Osteocyte (in vitro differentiated cells): ENCODE measurements at places on chromosomes 2 and 18.
A peak's percentile ranks its signal among the peaks of the same experiment; 100 is the strongest.

DNA sequence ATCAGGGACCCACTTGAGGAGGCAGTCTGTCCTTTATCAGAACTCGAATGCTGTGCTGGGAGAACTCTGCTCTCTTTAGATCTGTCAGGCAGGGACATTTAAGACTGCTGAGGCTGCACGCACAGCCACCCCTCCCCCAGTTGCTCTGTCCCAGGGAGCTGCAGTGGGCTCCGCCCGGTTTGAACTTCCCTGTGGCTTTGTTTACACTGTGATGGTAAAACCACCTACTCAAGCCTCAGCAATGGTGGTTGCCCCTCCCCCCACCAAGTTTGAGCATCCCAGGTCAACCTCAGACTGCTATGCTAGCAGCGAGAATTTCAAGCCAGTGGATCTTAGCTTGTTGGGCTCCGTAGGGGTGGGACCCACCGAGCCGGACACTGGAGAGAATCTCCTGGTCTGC lies 11.8 kb upstream of the LHCGR start:
- H3K36me3 ChIP-seq = no peaks in the 10 kb centered on the region
- H3K4me1 ChIP-seq = no peaks in the 10 kb centered on the region
- H3K4me3 ChIP-seq = no peak overlapping the region
- H3K27ac ChIP-seq = no peak overlapping the region

GRCh38 chr2:29317077-29317517 lies 201.9 kb downstream of the CLIP4 start:
- H3K36me3 ChIP-seq = no peaks in the 10 kb centered on the region
- H3K27me3 ChIP-seq = peaks cover 18% of the 10 kb centered on the region
- H3K4me3 ChIP-seq = no peak overlapping the region
- H3K27ac ChIP-seq = no peak overlapping the region

GRCh38 chr18:76495435-76496193 lies 572 bp upstream of the ZNF516 start:
- peaks cover 14% of the 10 kb centered on the region for H3K4me1 ChIP-seq
- no peak for DNase-seq
- no peaks in the 10 kb centered on the region for H3K36me3 ChIP-seq
- H3K4me3 ChIP-seq = peak overlapping the region; percentile 81
- H3K27ac ChIP-seq = peak overlapping the region; percentile 69
- H3K27me3 ChIP-seq = no peaks in the 10 kb centered on the region

DNA sequence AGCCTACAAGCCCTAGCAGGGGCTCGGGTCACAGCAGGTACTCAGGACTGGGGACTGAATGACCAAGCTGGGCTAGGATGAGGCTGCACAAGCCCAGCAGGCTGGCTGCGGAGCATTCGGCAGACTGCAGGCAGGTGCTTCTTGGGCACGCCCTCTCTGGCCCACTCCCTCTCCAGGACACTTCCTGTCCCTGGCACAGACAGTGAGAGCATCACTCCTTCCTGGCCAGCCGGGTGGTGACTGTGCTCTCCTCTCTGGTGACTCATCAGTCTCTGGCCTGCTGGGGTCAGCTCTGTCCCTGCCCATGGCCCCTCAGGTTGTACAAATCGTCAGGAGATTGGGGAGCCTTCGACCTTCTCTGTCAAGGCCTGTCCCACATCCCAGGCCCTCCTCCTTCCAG lies 22.5 kb downstream of the C1QL2 start:
- H3K27ac ChIP-seq = no peak overlapping the region
- no peak overlapping the region for H3K4me3 ChIP-seq
- H3K27me3 ChIP-seq = peaks cover 21% of the 10 kb centered on the region
- DNase-seq = no peak
- no peaks in the 10 kb centered on the region for H3K36me3 ChIP-seq

- no peaks in the 10 kb centered on the region for H3K4me1 ChIP-seq
- no peak for DNase-seq
- no peak overlapping the region for H3K27ac ChIP-seq
- H3K27me3 ChIP-seq = peaks cover 10% of the 10 kb centered on the region
- H3K36me3 ChIP-seq = no peaks in the 10 kb centered on the region
Observed at GRCh38 chr2:240725671-240726070, 34.0 kb downstream of the AQP12A start.

- no peak overlapping the region for H3K27ac ChIP-seq
- peak overlapping the region; percentile 71 for H3K4me3 ChIP-seq
- DNase-seq = no peak
- H3K4me1 ChIP-seq = peaks cover 23% of the 10 kb centered on the region
- no peaks in the 10 kb centered on the region for H3K36me3 ChIP-seq
Observed at GRCh38 chr2:241882091-241882625, 12.6 kb downstream of the RTP5 start.

DNA sequence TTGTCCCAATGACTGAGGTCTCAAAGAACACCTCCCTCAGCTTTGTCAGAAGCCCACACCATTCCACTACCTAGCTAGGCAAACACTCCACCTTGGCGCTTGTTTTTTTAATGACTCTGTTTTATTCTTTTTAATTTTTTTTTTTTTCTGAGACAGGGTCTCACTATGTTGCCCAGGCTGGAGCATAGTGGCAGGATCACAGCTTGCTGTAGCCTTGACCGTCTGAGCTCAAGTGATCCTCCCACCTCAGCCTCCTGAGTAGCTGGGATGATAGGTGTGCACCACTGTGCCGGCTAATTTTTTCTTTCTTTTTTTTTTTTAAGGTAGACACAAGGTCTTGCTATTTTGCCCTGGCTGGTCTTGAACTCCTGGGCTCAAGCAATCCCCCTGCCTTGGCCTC lies 101.9 kb downstream of the SLC25A12 start:
- H3K4me3 ChIP-seq = no peak overlapping the region
- no peak for DNase-seq
- H3K27me3 ChIP-seq = no peaks in the 10 kb centered on the region
- peaks cover 20% of the 10 kb centered on the region for H3K4me1 ChIP-seq
- no peak overlapping the region for H3K27ac ChIP-seq

- H3K27ac ChIP-seq = no peak overlapping the region
- H3K4me1 ChIP-seq = no peaks in the 10 kb centered on the region
- H3K4me3 ChIP-seq = no peak overlapping the region
Observed at GRCh38 chr18:32530947-32531651, 60.4 kb upstream of the GAREM1 start.

- H3K4me3 ChIP-seq = no peak overlapping the region
- H3K27ac ChIP-seq = no peak overlapping the region
- peaks cover 8% of the 10 kb centered on the region for H3K4me1 ChIP-seq
- H3K27me3 ChIP-seq = no peaks in the 10 kb centered on the region
- no peaks in the 10 kb centered on the region for H3K36me3 ChIP-seq
Observed at GRCh38 chr2:222827417-222827816, 33.4 kb upstream of the ACSL3 start.

- no peak overlapping the region for H3K4me3 ChIP-seq
- H3K27ac ChIP-seq = no peak overlapping the region
- no peaks in the 10 kb centered on the region for H3K4me1 ChIP-seq
- no peaks in the 10 kb centered on the region for H3K27me3 ChIP-seq
- no peaks in the 10 kb centered on the region for H3K36me3 ChIP-seq
Observed at GRCh38 chr2:139854769-139855483, 1074.7 kb upstream of the NXPH2 start.

GRCh38 chr2:159640176-159640575 lies 23.8 kb upstream of the BAZ2B start:
- H3K27ac ChIP-seq = peak overlapping the region; percentile 5
- no peaks in the 10 kb centered on the region for H3K27me3 ChIP-seq
- H3K36me3 ChIP-seq = peaks cover 11% of the 10 kb centered on the region

DNA sequence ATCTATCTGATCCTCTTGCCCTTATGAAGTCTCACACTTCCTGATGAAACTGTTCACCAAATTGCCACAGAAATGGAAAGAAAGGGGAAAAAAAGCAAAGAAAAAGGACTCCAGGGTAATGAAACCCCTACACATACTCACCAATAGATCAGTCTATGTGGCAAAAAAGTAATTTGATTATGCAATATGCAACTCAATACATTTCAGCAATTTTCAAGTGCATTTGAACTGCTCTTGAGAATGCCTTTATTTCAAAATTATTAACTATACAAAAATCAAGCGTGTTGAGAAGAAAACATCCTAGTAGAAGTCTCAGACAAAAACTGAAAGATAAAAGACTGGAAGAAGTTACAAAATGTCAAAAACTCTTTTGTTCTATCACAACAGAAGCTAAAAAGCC lies 32.2 kb upstream of the PTPN4 start:
- H3K36me3 ChIP-seq = no peaks in the 10 kb centered on the region
- H3K27ac ChIP-seq = no peak overlapping the region
- H3K4me3 ChIP-seq = no peak overlapping the region
- peaks cover 22% of the 10 kb centered on the region for H3K27me3 ChIP-seq
- H3K4me1 ChIP-seq = peaks cover 2% of the 10 kb centered on the region
- DNase-seq = no peak

DNA sequence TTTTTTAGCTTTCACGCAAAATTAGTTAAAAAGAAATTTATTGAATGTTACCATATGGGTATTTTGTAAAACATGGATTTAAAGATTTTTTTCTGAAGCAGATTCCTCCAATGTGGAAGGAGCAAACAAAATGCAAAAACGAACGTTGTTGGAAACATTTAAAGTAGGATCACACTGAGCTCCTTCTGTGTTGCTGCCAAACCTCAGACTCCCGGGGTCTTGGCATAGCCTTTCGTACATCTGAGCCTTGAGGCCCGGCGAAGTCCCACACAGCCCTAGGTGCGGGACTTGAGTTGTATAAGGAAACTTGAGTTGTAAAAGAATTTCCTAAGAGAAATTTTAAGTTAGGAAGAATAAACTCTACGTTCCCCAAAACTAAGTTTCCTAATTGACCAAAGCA lies 52.0 kb upstream of the CD226 start:
- no peak overlapping the region for H3K27ac ChIP-seq
- peaks cover 7% of the 10 kb centered on the region for H3K36me3 ChIP-seq
- H3K4me1 ChIP-seq = peaks cover 41% of the 10 kb centered on the region
- H3K27me3 ChIP-seq = no peaks in the 10 kb centered on the region

DNA sequence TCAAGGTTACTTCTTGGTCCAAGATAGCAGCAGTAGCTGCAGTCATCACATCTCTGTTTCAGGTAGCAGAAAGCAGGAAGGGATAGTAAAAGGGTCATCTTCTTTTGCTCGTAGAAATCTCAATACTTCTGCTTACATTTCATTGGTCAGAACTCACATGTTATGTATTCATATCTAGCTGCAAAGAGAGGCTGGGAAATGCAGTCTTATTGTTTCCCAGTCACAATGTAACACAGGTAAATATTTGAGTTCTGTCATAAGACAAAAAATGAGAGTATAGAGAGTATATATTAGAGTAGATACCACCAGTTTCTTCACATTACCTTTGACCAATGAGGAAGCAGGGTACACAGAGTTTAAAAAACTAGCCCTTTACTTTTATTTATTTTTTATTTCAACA lies 132.4 kb upstream of the ITGA6 start:
- DNase-seq = no peak
- no peak overlapping the region for H3K27ac ChIP-seq
- peaks cover 12% of the 10 kb centered on the region for H3K27me3 ChIP-seq
- H3K4me1 ChIP-seq = peaks cover 2% of the 10 kb centered on the region
- H3K36me3 ChIP-seq = no peaks in the 10 kb centered on the region
- H3K4me3 ChIP-seq = no peak overlapping the region

DNA sequence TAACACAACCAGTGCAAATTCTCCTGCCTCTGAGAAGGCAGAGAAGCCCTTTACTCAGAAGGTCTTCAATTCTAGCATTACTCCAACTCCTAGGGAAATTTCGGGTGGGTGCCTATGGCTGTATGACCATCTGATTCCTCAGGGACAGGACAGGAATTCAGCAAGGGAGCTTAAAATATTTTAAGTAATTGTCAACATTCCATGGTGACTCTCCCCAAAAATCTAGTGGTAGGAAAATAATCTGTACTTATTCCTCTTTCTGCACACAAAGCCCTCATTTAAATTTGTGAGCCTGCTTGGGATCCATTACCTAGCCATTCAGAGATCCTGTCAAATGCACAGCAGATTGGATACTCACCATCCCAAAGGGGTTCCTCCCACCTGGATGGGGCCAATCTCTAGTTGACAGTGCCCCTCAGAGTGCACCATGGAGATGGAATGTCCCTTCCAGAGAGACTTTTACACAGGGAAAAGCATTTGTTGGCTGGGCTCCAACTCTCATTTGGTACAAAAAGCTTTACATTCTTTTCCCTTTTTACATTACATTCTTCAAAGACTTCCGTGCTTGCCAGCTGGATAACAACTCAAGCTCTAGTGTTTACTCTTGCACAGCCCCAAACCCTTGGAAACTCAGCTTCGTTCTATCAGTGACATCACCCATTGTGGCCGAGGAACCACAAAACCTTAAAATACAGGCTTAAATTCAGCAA lies 3.1 kb upstream of the TMEM150A start:
- peak overlapping the region; percentile 70 for H3K27ac ChIP-seq
- no peaks in the 10 kb centered on the region for H3K27me3 ChIP-seq
- peaks cover 12% of the 10 kb centered on the region for H3K36me3 ChIP-seq
- peaks cover 55% of the 10 kb centered on the region for H3K4me1 ChIP-seq
- no peak for DNase-seq

- H3K4me1 ChIP-seq = peaks cover 30% of the 10 kb centered on the region
- no peak overlapping the region for H3K4me3 ChIP-seq
- no peak for DNase-seq
- H3K27me3 ChIP-seq = no peaks in the 10 kb centered on the region
- H3K36me3 ChIP-seq = no peaks in the 10 kb centered on the region
Observed at GRCh38 chr2:74849228-74849892, 15.4 kb downstream of the HK2 start.

DNA sequence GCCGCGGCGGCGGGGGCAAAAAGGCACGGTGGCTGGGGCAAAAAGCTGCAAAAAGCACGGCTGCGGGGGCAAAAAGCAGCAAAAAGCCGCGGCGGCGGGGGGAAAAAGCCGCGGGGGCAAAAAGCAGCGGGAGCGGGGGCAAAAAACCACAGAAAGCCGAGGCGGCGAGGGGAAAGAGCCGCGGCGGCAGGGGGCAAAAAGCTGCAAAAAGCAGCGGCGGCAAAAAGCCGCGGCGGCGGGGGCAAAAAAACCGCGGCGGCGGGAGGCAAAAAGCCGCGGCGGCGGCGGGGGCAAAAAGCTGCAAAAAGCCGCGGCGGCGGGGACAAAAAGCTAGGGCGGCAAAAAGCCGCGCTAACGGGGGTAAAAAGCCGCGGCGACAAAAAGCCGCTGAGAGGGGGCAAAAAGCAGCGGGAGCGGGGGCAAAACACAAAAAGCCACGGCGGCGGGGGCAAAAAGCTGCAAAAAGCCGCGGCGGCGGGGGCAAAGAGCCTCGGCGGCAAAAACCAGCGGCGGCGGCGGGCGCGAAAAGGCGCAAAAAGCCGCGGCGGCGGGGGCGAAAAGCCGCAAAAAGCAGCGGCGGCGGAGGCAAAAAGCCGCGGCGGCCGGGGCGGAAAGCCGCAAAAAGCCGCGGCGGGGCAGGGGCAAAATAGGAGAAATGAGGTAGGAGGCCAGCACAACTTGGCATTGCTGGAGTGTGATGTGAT lies 123.4 kb downstream of the ANKRD30BL start:
- no peaks in the 10 kb centered on the region for H3K36me3 ChIP-seq
- H3K4me3 ChIP-seq = peak overlapping the region; percentile 75
- peaks cover 38% of the 10 kb centered on the region for H3K27me3 ChIP-seq
- no peak for DNase-seq
- H3K4me1 ChIP-seq = peaks cover 7% of the 10 kb centered on the region

GRCh38 chr2:8217468-8218030 lies 464.3 kb upstream of the ID2 start:
- H3K27ac ChIP-seq = no peak overlapping the region
- H3K36me3 ChIP-seq = no peaks in the 10 kb centered on the region
